ENCODE measurements at places on chromosomes 2 and 18. TPM values are rescaled to one million over a fixed set of nuclear protein-coding genes. Genes with fewer than 3 reads are reported as not detected.

- DNase-seq = no peak
Observed at GRCh38 chr2:148257276-148257675, 236.4 kb downstream of the MBD5 start.

GRCh38 chr2:110717734-110718133 lies 14.6 kb upstream of the ACOXL start:
- no peak for DNase-seq

PLA2R1 gene
- total RNA-seq = 25.2 TPM

- DNase-seq = no peak
Observed at GRCh38 chr2:113083296-113083695, 15.5 kb downstream of the IL1F10 start.

CROCC2 gene
- not detected for total RNA-seq

KLHL14 gene
- not detected for total RNA-seq

UGT1A4 gene
- total RNA-seq = not detected

- DNase-seq = no peak
Observed at GRCh38 chr2:8249141-8249540, 432.7 kb upstream of the ID2 start.
